ENCODE measurements at places on chromosomes 1 and 21.

DNA sequence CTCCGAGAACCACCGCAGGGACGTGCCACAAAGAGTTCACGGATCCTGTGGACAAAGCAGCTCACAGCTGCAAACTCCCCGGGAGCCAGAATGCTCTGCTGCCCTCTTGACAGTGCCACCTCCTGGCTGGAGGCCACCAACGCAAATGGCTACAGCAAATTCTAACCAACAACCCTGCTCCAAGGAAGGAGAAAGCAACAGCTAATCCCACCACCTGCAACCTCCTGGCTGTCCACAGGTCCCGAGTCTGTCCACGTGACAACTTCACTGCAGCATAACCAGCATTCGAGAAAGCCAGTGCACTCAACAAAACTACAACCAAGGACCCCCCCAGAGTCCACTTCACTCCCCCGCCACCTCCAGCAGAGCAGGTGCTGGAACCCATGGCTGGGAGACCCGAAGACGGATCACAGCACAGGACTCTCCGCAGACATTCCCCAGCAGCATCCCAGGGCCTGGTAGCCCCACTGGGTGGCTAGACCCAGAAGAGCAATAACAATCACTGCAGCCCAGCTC lies 17.3 kb downstream of the POFUT2 start:
- no peak for DNase-seq

GRCh38 chr1:171166361-171166760 lies 18.7 kb upstream of the FMO2 start:
- no peak for DNase-seq

- no peak for DNase-seq
These were observed 570.9 kb upstream of the CAMK1G start for GRCh38 chr1:209012443-209013196.

DNA sequence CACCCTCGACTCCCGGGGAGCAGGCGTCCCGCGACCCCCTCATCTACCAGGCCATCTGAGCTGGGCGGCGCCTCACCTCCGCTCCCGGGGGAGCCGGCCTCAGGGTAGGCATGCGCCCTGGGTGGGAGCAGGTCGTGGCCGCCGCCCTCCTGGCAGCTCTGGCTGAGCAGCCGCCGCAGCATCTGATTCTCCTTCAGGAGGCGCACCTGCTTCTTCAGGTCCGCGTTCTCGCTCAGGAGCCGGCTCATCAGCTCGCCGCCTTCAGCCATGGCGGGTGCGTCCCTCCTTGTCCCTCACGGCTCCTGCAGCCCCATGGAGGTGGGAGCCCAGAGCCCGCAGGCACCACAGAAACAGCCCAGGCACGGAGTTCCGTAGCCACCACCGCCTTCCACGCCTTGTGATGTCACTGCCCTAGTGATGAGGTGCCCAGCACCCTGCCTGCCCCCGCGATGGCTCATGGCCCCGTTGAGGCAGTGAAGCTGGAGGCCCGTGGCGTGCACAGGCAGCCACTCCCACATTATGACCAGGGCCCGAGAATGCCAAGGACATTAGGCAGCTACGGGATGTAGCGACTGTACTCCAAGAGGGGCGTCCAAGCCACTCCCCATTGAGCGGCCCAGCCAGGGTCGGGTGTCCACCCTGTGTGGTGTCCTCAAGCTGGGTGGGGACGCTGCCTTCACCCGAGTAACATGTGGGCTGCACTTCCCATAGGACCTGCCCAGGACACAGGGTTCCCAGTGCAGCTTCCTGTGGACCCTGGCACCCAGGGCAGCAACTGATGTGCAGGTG lies 1.5 kb downstream of the SPATC1L start:
- DNase-seq: no peak

DNA sequence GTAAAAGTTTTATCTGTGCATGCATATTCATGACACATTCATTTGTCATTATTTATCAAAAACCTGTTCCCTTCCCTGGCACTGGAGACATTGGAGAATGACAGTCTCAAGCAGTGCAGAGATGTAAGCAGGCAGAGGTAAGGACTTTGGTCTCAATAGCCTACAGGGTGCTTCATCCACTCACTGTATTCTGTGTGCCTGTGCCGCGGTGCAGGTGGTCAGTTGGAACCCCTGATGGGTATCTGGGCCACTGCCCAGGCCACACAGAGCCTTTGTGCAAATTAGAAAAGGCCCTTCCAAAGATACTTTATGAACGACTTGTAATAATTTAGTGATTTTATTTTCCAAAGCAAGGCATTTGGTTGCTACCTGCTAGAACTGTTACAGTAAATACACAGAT lies 44.0 kb downstream of the CDC42 start:
- DNase-seq: no peak

DNA sequence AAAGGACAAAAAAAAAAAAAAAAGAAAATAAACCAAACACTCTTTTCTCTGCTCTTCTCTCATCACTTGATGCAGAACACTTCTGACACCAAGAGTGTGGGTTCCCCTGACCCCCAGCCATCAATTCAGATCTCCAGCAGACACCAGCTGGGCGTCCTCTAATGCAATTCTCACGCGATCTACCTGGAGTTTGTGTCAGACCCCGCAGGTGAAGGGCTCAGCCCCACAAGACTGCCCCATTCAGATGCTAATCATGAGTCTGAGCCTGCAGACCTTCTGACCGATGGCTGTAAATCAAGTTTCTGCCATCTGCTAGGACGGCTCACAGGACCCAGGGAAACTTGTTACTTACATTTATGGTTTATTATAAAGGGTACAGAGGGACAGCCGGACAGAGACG lies 133.6 kb upstream of the C1orf174 start:
- DNase-seq: no peak

DNA sequence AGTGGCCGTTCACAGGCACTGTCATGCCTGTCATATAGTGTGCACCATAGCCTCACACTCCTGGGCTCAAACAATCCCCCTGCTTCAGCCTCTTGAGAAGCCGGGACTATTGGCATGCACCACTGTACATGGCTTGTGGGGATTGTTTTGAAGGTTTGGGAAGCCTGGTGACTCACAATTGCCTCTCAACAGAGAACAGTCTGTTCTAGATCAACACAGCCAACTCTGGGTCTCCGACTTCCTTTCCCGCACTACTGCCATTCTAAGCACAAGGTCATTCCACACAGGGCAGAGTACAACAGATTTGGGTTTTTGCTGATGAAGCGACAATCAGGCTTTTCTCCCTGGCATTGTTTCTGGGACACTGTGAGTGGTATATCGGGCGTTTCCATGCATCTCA lies 15.5 kb upstream of the AHCTF1 start:
- DNase-seq: no peak

DNA sequence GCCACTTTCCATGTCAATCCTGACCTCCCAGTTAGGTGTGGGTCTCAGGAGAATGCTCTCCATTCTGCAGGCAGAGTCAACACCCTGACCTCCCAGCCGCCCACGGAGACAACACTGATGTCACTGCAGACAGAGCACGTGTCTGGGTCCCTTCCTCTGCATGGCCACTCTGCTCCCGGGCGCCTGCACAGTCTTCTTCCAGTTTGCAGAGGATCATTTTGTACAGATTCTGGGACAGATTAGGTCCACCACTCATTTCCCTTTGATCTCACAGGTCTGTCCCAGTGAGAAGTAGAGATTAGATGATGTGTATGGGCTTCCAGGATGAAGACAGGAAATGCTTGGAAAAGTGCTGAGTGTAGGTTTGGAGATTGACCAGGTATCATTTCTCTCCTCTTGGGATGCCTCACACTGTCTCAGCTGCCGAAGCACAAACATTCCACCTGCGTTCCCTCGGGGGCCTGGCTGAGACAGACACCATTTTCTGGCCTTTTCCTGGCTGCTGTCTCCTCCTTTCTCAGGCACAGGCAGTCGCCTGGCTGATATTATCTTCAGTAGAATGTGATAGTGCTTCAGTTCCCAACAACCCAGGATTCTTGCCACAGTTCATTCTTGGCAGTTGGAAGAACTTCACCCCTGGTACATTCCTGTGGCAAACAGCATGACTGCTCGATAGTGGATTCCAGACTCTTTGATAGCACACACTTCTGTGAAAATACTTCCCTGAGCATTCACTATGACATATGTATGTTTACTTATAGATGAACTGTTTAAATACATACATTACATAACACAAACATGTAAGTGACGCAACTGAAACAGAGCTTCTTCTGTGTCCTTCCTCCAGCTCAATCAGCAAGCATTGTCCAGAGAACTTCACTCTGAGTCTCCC lies 7.9 kb downstream of the MYBPHL start:
- no peak for DNase-seq

GRCh38 chr1:229456016-229456415 lies 22.1 kb upstream of the ACTA1 start:
- no peak for DNase-seq

DNA sequence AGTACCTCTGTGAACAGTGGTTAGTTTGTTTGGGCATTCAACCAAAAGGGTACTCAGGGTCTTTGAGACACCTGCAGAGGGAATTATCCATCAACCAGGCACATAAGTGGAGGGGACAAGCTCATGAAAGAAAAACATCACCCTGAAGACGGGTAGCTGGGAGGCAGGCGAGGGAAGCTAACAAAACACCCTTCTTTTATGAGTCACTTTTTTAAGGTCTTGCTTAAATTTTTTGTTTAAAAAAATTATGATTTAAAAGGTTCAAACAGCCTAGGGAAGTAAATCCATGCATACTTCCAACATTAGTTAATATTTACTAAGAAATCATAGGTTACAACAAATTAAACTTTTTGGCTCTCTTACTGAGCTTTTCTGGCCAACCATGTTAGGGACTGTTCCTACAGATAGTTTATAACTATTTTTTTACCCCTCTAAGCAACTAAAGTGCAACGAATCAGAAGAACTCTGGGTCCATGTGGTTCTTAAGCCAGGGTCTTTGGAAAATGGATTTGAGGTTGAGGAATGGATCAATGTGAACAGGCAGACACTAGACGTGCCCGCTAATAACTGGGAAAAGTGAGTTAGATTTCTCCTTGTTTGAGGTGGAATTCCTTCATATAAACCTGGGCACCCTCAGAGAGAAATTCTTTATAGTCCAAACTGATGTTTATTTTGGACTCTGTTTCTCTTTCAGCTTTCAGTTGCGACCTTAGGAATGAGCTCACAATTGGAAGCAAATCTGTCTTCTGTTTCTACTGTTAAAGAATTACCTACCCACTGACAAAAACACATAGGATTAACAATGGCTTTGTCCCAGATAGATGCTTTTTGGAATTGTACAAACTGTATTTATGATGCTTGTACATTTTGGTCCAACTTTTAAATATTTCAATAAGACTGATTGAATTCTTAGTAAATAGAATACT lies 123.0 kb downstream of the LYPLAL1 start:
- no peak for DNase-seq

- DNase-seq: no peak
These were observed 70.3 kb downstream of the SIM2 start for GRCh38 chr21:36769051-36769839.

DNA sequence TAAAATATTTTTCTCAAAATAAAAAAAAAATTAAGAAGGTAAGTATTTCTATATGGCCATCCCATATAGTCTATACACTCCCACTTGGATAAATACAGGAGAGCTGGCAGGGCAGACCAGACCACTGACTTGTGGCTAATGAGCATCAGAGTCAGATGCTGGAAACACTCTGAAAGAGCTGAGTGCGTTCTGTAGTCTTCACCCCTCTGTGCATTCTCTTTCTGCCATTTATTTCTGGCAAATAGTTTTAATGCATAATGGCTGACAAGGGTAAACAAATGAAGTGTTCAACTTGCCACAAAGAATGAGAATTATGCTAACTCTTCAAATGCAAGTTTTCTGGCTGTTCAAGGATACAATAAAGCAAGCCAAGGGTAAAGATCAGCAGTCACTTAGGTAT lies 191.7 kb downstream of the TTLL7 start:
- DNase-seq: no peak

DNA sequence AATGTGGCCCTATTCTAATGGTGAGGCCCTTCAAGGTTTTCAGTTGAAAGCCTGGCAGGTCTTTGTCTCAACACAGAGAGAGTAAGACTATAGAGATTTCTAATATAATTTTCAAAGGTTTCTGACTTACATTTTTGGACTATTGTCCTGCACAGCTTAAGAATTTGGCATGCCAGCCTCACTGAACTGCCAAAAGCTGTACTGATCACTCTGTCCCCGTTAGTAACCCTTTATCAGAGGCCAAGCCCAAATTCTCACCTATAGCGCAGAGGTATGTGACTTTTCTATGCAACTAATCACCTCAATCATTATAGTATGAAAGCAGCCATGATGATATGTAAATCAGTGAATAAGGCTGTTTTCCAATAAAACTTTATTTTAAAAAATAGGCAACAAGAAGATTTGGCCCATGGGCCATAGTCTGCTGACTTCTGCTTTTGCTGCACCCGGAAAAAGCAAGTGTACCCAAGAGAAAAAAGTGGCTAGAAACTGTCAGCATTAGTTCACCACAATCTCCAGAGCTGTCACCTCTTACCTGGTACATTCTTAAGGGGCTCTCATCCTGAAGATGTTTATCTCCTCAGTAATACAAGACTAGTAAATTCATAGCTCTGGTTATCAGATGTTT lies 85.4 kb downstream of the PIGK start:
- no peak for DNase-seq

DNA sequence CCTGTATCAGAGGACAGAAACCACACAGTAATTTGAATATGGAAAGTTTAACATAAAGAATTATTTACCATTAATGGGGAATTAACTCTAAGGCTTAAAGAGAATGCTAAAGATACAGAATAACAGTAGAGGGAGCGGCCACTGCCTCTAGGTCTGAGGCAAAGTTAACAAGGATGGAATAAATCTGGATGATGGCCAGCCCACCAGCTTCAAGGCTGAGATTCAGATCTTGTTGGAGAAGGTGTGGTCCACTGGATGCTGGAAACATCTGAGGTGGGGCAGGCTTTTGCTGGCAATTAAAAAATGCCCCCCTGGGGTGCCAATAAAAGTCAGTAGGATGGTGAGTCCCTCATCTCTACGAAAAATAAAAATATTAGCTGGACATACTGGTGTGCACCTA lies 29.4 kb downstream of the ZMYM4 start:
- DNase-seq: no peak

DNA sequence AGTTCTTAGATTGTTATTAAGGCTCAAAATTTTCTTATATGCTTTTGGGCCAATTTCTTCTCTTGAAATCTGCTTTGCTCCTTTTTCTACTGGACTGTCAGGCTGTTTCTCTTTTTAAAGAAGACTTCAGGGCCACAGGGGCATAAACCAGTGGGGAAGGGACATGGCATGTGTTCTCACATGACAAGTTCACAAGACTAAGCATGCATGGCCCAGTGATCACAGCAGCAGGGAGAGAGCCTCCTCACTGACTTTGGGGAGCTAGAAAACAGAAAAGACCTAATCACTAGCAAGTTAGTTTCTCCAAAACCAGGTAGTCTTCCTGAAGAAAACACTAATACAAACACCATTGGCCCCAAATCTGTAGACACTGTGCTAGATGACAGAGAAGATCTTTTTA lies 64.8 kb downstream of the RAB3GAP2 start:
- no peak for DNase-seq

- no peak for DNase-seq
These were observed 26.1 kb downstream of the ZP4 start for GRCh38 chr1:237864338-237865244.

GRCh38 chr1:60984062-60984799 lies 98.1 kb upstream of the NFIA start:
- no peak for DNase-seq

GRCh38 chr1:164562947-164563520 lies 4.0 kb downstream of the PBX1 start:
- DNase-seq: no peak

Measured in effector memory CD4-positive, alpha-beta T cell (primary cell).